ENCODE measurements at places on chromosomes 3 and 15.
A peak's percentile ranks its signal among the peaks of the same experiment; 100 is the strongest.

DNA sequence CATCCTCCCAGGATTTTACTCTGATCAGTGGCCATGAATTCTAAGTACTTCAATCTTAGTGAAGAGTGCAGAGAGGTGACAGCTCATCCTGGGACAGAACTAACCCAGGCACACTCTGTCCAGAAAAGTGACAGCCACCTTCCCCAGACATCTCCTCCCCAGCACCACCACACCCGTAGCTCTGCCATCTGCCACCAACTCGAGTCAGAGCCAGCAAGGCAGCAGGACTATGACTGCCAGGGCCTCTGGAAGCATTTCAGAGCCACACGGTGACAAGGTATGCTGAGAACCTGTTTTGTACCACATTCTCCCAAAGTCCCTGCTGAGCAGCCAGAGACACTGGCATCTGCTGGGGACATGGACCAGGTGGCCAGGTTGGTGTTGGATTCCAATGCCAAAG is 71.0 kb downstream of the NTRK3 start:
- no peaks in the 10 kb centered on the region for H3K36me3 ChIP-seq
- no peaks in the 10 kb centered on the region for H3K4me1 ChIP-seq
- H3K27ac ChIP-seq, result no peak overlapping the region
- DNase-seq, result no peak
- H3K27me3 ChIP-seq, result no peaks in the 10 kb centered on the region

DNA sequence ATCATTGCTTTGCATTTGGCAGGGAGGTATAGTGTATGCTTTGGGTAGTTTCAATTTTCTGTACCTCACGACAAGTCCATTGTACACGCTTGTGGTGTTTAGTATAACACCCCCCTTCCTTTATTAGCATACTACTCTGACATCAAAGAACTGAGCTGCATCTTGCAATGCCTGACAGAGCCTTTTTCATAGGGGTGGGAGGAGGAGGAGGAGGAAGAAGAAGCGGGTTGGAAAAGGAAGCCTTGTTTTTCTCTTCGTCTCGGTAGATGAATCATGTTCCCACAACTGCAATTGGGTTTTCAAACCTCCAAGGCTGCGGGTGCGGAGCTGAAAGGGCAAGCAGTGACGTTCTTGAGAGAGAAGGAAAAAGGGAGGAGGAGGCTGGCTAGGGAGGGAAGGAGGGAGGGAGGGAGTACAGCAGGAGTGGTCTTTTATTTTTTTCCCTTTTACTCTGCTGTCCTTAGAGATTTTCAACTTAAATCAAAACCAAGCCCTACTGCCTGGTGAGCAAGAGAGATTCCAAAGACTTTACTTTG is 175.7 kb downstream of the KLHL25 start:
- H3K4me1 ChIP-seq, result peaks cover 89% of the 10 kb centered on the region
- DNase-seq, result peak; percentile 73
- peak overlapping the region; percentile 87 for H3K27ac ChIP-seq
- no peaks in the 10 kb centered on the region for H3K36me3 ChIP-seq

DNA sequence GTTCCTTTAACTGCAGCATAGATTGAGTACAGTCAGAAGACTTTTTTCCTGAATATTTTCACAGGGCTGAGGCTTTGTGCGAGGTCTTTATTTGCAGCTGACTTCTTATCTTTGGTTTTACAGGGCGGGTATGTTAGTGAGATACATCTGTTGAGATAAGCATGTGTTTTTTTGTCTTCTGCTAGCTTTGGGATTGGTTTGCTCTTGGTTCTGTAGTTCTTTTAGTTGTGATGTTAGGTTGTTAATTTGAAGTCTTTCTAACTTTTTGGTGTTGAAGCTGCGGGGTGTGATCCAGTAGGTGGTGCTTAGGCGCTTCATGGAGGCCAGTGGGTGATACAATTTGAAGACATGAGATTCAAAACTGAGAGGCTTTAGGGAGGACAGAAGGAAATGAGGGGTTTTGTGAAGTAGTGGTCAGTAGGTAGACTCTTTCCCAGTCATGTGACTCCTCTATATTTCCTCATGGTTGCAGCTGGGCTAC is 67.9 kb upstream of the TNFSF10 start:
- H3K4me1 ChIP-seq, result peaks cover 7% of the 10 kb centered on the region
- no peak overlapping the region for H3K4me3 ChIP-seq
- no peak overlapping the region for H3K27ac ChIP-seq
- H3K36me3 ChIP-seq, result no peaks in the 10 kb centered on the region
- DNase-seq, result no peak
- H3K27me3 ChIP-seq, result no peaks in the 10 kb centered on the region

DNA sequence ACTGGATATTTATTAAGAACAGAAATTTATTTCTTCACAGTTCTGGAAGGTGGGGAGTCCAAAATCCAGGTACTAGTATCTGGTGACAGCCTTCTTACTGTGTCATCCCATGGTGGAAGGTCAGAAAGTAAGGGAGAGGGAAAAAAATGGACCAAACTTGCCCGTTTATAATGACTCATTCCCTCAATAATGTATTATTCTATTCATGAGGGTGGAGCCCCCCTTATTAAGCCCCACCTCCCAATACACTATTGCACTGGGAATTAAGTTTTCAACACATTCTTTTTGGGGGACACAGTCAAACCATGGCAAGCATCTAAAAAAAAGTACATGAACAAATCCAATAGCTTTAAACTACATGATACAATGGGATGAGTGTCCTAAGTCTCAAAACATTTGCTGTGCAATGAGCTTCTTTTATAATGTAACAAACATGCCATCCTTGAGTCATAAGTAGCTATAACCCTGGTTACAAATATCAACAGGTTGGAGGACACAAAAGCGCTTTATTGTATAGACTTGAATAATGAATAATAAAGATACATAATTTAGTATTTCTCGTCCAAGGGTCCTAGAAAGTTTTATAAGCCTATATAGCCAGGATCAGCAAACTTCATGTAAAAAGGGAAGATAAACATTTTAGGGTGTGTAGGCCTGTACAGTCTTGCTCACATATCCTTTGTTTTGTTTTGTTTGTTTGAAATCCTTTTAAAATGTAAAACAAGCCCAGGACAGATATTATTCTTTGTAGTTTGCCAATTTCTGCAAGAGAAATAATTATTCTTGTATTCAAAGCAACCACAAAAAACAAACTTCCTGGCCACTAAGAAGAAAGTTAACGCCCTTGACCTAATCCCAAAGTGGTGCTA is 160.6 kb upstream of the RAP2B start:
- no peak overlapping the region for H3K4me3 ChIP-seq
- no peaks in the 10 kb centered on the region for H3K4me1 ChIP-seq
- no peaks in the 10 kb centered on the region for H3K27me3 ChIP-seq
- no peak overlapping the region for H3K27ac ChIP-seq
- no peak for DNase-seq

DNA sequence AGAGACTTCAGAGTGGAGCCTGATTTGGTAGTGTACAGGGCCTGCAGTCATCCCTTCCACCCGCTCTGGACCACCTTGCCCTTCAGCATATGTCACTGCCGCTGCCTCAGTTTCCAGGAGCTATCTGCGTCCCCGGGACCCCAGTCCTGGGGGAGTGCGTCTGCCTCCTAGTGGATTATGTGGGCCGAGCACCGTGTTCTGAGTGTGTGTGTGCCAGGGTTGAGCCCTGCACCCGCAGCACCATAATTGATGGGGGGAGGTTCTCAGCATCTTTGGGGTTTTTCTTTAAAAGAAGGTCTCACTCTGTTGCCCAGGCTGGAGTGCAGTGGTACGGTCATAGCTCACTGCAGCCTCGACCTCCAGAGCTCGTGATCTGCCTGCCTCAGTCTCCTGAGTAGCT is 33.6 kb downstream of the CD276 start:
- peaks cover 12% of the 10 kb centered on the region for H3K36me3 ChIP-seq
- no peak overlapping the region for H3K27ac ChIP-seq
- DNase-seq, result no peak
- no peak overlapping the region for H3K4me3 ChIP-seq
- H3K27me3 ChIP-seq, result no peaks in the 10 kb centered on the region

DNA sequence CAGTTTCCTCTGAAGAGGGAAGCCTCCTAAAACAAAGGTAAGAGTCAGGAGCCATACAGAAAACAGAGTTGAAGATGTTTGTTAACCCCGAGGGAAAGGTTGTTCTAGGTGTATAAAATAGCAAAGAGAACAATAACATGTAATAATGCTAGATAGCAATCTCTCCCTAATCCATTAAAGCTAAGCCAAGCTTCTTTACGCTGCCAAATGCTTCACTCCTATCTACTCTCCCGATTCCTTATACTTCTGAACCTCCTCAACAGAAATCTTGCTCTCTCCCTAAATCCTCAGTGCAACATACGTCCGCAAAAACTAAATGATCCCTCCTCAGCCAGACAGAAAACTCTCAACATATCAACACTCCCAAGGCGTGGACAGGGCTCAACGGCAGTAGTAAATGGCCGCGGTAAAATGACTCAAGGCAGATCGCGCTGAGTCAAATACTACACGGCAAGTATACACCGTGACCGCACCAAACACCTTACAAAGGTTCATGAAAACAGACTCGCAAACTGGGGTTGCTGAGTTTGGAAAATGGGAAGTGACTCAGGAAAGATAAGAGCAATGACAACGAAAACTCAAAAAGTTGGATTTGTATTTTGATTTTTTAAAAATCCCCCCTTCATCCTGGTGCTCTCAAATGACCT is 682 bp downstream of the CLDND1 start:
- no peaks in the 10 kb centered on the region for H3K27me3 ChIP-seq
- H3K36me3 ChIP-seq, result peaks cover 8% of the 10 kb centered on the region
- peak; percentile 26 for DNase-seq
- peak overlapping the region; percentile 96 for H3K27ac ChIP-seq
- H3K4me1 ChIP-seq, result peaks cover 29% of the 10 kb centered on the region

DNA sequence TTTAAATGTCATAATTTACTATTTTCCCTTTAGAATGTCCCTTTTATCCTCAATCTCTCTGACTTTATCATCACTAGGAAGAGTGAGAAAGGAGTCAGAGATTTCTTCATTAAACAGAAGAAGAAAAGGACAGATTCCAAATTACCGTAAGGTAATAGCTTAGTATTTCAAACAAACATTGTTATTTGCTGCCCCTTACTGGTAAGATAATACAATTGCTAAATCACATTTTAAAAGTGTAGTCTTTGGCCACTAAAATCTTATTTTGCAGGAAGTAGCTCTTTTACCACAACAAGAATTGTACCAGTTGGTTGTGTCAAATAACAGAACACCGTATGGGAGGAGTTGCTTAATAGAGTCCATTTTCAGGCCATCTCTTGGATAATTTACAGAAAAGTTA is 53.7 kb downstream of the CGGBP1 start:
- DNase-seq, result no peak
- no peak overlapping the region for H3K4me3 ChIP-seq
- no peak overlapping the region for H3K27ac ChIP-seq
- no peaks in the 10 kb centered on the region for H3K27me3 ChIP-seq
- no peaks in the 10 kb centered on the region for H3K36me3 ChIP-seq

- H3K4me1 ChIP-seq, result peaks cover 26% of the 10 kb centered on the region
- H3K36me3 ChIP-seq, result peaks cover 9% of the 10 kb centered on the region
- H3K27ac ChIP-seq, result peak overlapping the region; percentile 71
- DNase-seq, result peak; percentile 65
Measured at GRCh38 chr15:101641129-101641764, 10.9 kb downstream of the TM2D3 start.

- no peaks in the 10 kb centered on the region for H3K27me3 ChIP-seq
- H3K27ac ChIP-seq, result no peak overlapping the region
- H3K4me3 ChIP-seq, result no peak overlapping the region
- no peaks in the 10 kb centered on the region for H3K36me3 ChIP-seq
- no peaks in the 10 kb centered on the region for H3K4me1 ChIP-seq
Measured at GRCh38 chr3:81962396-81962795, 201.0 kb upstream of the GBE1 start.

DNA sequence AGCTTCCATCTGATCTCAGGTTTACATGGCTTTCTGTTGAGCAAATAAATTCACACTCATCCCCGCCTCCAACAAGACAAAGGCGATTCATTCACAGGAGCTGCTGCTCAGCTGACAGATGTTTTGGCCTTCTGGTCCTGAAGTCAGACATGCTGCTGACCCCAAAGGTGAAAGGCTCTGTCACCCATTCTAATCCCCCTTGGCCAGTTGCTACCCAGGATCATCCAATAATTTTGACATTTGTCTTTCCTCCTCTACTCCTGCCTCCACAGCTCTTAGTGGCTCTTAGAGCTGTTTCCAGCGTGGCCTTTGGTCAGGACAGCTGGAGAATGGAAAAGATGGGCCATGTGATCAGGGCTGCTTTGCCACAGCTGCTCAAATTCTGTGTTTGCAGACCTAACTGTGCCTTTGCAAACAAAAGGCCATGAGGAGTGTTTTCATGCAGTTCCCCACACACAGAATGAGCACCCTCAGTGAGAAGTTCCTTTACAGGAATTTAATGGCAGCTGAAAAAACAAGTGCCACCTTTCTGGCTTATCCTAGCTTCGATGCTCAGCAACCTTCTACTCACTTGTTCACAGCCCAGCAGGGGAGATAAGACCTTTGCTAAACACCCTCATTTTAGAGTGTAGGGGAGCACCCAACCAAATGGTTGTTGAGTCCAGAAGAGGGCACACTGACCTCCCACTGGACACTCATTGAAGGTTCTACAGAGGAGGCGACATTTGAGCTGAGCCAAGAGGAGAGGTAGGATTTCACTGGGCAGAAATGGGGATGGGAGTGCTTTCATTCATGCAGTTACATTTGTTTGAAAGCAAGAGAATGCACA is 39.0 kb downstream of the CYP19A1 start:
- no peaks in the 10 kb centered on the region for H3K27me3 ChIP-seq
- DNase-seq, result no peak
- H3K27ac ChIP-seq, result no peak overlapping the region
- H3K36me3 ChIP-seq, result no peaks in the 10 kb centered on the region
- H3K4me1 ChIP-seq, result no peaks in the 10 kb centered on the region
- H3K4me3 ChIP-seq, result no peak overlapping the region

DNA sequence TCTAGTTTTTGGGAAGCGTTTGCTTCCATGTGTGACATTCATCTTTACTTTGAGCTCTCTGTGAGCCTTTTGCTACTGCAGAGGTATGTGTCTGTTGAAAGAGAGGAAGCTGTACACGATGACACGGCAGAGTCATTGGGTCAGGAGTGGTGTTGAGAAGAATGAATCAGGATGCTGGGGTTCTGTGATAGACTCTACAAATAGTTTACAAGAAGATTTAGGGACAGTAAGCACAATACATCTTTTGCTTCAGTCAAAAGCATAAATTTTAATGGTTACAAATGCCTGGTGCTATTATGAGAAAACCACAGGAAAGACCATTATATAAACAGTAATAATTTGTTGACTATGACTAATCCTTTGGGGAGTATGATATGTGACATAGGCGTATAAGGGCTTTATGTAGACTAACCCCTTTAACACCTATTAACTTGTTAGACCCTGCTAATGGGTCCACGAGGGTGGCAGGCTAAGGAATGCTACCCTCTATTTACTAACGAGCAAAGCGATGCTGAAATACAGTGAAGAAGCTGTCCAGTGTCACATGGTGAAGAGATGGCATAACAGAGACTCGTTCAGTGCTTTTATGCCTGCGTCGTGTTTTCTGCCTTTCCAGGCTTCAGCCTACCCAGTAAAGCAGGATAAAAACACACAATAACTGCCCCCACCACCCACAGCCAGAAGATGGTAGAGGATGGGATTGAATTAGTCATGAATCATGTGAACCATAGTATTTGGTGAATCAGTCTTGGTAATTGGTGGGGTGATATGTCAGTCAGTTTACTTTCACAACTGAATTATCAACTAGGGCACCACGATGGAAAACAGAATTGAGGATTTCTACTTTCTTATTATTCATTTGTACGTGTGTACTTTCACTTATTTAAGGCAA is 118.8 kb downstream of the LPP start:
- no peaks in the 10 kb centered on the region for H3K36me3 ChIP-seq
- peak overlapping the region; percentile 60 for H3K27ac ChIP-seq
- no peak for DNase-seq
- peaks cover 54% of the 10 kb centered on the region for H3K4me1 ChIP-seq
- no peaks in the 10 kb centered on the region for H3K27me3 ChIP-seq

GRCh38 chr3:187360596-187360995 is 7.6 kb upstream of the RTP4 start:
- no peaks in the 10 kb centered on the region for H3K36me3 ChIP-seq
- H3K4me1 ChIP-seq, result no peaks in the 10 kb centered on the region
- H3K27ac ChIP-seq, result no peak overlapping the region
- no peaks in the 10 kb centered on the region for H3K27me3 ChIP-seq
- DNase-seq, result no peak
- no peak overlapping the region for H3K4me3 ChIP-seq
